Dorsolateral prefrontal cortex (tissue), 122 donors: ENCODE measurements at places on chromosomes 12 and 14.

DNA sequence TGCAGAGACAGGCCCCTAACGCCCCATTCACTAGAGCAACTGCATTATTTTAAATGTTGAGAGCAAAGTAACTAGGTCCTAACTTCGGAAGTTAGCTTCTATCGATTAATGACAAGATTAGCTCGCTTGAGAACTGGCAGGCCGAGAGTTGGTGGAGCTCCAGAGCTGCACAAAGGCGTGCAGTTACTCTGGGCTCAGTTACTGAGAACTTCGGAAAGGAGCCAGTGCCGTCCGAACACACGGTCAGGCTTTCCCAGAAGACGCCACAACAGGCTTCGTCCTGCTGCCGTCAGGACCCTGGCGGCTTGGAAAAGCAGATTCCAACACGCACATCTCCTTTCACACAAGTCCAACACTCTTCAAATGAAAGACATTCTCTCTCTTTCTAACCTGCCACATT lies 45.4 kb upstream of the TESC start:
- peak; percentile 66 for DNase-seq

DNA sequence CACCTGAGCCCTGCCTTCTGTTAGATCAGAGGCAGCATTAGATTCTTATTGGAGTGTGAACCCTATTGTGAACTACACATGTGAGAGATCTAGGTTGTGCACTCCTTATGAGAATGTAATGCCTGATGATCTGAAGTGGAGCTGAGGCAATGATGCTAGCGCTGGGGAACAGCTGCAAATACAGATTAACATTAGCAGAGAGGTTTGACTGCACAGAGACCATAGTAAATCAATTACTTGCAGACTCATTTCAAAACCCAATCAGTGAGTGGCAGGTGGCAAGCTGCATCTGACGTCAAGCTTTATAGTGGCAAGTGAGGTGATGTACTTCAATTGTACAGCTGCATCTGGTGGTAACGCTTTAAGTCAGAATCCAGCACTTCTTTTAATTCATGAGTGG lies 141.6 kb downstream of the GPHN start:
- no peak for DNase-seq

DNA sequence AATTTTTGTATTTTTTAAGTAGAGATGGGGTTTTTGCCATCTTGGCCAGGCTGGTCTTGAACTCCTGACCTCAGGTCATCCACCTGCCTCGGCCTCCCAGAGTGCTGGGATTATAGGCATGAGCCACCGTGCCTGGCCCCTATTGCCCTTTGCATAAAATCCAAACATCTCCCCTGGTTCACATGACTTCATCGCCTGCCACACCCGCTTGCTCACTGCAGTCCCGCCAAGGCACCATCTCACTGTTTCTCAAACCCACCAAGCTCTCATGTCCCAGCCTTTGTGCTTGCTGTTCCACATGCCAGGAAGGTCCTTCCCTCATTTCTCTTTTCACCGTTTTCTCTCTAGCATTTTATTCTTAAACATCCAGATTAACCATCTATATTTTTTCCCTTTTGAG lies 9.7 kb downstream of the RHOF start:
- DNase-seq = no peak

- no peak for DNase-seq
Observed at GRCh38 chr14:30375296-30375892, 183.6 kb upstream of the G2E3 start.

- no peak for DNase-seq
Observed at GRCh38 chr12:120596901-120597300, 15.7 kb upstream of the POP5 start.

DNA sequence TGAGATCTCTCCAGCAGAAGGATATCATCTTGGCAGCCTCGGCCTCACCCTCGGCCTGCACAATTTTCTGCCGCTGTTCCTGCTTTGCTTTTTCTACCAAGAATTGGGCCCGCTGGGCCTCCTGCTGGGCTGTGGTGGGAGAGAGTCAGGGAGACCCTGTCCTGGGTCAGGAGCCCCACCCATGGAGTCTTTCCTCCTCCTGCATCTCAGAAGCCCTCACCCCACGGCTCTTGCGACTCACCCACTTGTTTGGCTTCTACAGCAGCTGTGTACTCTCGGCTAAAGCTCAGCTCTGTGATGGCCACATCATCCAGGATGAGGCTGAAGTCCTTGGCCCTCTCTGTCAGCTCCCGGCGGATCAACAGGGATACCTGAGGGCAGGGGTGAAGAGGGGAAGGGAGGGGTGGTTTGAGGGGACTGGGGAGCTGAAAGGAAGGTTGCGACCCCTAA lies 2.8 kb downstream of the PHB2 start:
- DNase-seq = no peak

GRCh38 chr12:9794484-9795093 lies 32.7 kb upstream of the KLRF1 start:
- no peak for DNase-seq

DNA sequence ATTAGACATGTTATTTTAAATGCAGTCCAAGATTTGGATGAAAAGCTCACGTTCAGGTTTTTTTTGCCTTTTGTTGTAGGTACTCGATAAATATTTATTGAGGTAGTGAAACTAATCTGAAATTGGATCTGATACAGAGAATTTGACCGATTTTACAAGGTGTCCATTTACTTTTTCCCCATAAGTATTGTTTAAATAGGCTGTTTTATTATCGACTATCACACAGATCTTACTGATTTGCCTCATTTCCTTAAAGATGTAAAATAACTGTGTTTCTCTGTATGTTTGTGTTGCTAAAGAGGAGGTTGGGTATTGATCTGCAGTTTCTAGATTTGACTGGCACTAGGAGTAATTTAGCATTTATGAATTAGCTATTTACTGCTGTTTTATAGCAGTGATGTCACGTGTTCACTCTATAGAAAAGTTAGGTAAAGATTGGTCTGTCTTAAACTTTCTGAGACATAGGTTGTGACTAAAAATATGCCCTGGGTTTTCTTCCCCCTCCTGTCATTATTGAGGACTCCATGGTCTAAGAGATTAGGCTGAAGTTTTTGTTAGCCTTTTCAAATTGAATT lies 3.5 kb downstream of the RAP1B start:
- no peak for DNase-seq

- no peak for DNase-seq
Observed at GRCh38 chr14:74824997-74825396, 50.9 kb downstream of the PROX2 start.

- no peak for DNase-seq
Observed at GRCh38 chr12:97960741-97961608, 498.4 kb downstream of the RMST start.

DNA sequence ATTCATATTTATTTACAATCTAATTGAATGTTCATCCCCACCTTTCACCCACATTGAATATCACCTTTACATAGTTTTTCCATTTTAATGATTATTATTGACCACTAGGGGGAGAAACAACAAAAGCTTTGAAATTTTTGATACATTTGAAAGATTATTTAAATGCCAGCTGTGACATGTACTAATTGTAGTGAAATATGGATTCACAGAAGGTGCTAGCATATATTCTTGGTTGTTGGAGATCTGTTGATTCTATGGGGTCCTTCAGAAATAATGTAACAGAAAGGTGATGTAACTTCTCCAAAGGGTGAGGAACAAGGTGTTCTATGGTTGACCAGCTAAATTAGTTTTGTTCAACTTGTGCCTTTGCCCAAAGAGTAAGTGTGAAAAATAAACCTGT lies 22.4 kb upstream of the GPR33 start:
- DNase-seq = no peak
